ENCODE measurements at places on chromosomes 11 and 22.

GRCh38 chr11:58742981-58743880 is 11.5 kb upstream of the GLYAT start:
- DNase-seq, result no peak

DNA sequence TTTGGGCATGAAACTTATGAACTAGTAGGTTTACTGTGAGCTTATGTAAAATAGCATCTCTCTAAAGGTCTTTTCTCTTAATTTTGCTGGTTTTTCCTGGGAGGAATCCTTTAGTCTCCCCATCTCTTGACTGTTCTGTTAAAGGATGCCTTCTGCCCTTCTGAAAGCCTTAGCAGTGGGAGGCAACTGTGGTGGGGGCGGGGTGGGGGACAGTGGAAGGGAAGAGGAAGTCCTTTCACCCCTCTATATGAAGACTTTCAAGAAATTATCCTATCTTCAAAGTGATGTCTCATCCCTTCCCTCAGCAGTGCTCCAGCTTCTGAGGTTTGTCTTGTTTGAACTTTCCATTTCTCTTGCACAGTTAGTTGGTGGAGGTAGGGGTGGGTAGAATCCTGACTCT is 73.1 kb downstream of the ELP4 start:
- no peak for DNase-seq

DNA sequence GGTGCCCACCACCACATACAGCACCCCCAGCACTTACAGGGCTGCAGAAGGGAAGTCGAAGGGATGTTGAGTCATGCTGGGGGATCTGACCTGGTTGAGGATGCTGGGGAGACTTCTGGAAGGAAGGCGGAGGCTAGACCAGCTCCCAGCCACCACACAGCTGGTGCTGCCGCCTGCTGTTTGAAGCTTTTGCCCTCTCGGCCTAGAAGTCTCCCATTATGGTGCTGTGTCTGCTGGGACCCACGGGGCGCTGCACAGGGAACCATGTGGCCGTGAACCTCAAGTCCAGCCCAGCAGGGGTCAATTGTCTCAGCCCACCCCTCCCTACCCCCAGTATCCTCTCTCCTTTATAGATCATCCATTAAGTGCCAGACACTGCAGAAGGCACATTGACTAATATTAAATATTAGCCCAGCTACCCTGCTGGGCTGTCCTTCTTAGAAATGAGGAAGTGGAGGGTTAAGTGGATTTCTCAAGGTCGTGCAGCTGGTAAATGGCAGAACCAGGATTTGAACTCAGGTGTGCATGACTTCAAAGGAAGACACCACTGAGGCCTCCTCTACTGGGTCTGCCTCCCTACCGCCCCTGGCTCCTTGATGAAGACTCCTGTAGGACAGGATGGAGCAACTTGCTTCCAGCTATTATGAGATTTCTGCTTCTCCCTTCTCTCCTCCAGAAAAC is 49.7 kb downstream of the CYTH4 start:
- no peak for DNase-seq

DNA sequence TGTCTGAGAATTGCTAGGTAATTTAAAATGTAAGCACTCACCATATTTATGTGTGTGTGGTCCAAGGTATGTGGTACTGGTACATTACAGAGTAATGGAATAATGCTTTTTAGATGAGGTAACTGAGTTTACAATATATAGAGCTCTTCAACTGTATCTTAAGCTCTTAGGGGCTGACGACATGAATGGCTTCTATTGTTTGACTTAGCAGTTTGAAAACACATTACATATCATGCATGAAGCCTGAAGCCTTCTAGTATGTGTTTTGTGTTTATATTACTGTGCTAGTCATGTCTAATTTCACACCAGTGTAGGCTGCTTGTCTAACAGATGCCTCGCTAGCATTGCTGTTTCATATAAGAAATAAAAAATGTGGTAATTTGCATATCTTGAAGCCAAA is 37.2 kb downstream of the GAS2 start:
- DNase-seq, result no peak

- DNase-seq, result no peak
Observed at GRCh38 chr11:125214601-125215565, 50.3 kb downstream of the PKNOX2 start.

- DNase-seq, result no peak
Observed at GRCh38 chr11:10715571-10715970, 22.0 kb upstream of the IRAG1 start.

GRCh38 chr22:47616396-47617020 is 854.1 kb downstream of the TBC1D22A start:
- DNase-seq, result no peak

Measured in RWPE1 (cell line).